ENCODE measurements at places on chromosomes 3 and 15.

GRCh38 chr3:30618526-30618925 lies 12.1 kb downstream of the TGFBR2 start:
- DNase-seq = no peak

DNA sequence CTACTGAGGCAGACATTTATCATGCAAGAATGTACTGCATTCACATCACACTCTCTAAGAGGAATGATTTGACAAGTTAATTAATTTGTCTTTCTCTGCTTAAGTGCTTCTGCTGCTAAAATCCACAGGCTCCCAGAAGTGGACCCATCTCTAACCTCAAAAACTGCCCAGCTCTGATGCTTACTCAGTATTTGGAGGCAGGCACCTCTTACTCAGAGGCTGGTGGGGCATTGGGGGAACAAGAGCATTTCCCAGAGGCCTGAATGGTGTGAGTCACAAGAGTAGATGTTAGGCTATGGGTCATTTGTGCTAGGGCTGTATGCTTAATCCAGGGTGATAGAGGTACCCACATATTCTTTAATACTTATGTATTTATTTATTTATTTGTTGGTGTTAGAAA lies 34.4 kb upstream of the HCN4 start:
- no peak for DNase-seq

DNA sequence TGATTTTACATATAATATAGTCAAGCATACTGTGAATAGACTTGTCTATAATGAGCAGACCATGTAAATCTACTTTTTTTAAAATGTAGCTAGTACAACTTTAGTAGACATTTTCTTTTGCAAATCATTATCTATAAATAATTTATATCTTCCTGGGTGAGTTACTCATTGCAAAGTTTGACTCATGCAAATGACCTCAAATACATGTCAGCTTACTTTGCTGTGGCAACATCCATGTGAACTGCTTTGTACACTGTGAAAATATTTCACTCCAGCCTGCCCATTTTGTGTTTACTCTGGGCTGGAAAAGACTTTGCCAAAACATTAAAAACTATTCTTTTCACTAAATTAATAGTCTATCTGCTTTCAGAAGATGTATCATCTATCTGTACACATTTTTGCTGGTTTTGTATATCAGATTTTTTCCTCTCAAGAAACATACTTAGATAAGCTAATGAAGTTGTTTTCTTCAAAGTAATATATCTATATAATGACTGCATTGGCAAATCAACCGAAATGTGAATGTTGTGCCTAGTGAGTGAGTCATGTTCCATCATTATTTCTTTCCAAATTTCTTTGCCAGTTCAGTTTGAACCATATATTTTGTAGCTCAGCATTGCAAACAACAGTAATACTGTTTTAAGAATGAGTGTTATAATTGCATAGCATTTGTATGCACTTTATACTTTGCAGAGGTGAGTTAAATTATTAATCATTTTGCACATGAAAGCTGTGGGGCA lies 26.5 kb downstream of the IGSF10 start:
- DNase-seq = no peak

GRCh38 chr15:57598346-57598745 lies 6.6 kb downstream of the MYZAP start:
- no peak for DNase-seq

GRCh38 chr3:126475413-126476114 lies at the start of gene ZXDC:
TSS of gene ZXDC (minus strand) at chr3:126475891. CDS start at chr3:126475865, 26 bp downstream.
- DNase-seq = peak; percentile 86

DNA sequence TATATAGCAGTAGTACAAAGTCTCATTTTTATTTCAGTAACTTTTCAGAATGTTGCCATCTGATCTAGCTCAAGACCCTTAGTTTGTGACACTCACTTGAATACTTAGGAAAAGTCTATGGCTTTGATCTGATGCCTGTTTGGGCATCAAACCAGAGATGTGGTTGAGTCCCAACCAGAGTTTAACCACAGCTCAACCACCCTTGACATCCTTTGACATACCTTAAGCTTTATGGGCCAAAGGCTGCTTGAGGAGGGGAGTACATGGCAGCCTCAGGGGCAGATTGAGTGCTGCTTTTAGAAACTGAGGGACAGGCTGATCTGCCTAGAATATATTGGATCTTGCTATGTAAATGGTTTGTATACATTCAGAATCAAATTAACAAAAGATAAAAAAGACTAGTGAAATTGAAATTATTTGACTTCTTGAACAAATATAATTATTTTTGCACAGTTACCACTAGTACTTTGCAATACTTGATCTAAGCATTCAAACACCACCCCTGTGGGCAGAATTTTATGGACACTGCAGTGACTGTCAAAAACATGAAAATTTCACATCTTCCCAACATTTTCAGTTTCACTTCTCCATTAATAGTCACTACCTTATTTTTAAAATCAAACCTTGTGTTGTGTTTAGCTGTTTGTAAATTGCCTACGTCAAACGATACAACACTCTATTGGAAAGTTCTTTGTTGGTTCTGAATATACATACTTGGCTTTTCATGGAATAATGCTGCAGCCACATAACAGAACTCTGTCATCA lies 199.8 kb downstream of the UBE2E2 start:
- no peak for DNase-seq
